ENCODE measurements at places on chromosomes 11 and 22.

- no peak for DNase-seq
Measured at GRCh38 chr11:70460964-70461363, 62.6 kb downstream of the CTTN start.

DNA sequence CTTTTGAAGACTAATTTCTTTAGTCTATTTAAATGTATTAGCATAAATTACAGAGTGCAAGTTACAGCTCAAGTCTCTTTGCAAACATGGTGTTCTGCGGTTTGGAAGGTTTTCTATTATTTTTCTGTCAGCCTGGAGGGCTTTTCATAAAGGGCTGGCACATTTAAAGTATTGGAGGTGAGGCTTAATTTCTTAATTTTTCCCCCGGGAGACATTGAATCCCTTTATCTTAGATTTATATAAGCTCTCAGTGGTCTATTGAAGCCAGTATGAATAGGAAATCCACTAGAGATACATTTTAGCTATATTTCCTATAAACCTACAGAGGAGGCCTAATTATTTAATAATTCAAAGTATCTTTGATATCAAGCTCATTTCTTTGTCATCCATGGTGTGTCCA, 102.7 kb upstream of the CLPB start:
- DNase-seq: no peak

- DNase-seq: no peak
Measured at GRCh38 chr11:57905439-57905838, 118.2 kb upstream of the OR9Q1 start.

GRCh38 chr11:77152846-77153245, 24.8 kb downstream of the MYO7A start:
- no peak for DNase-seq

DNA sequence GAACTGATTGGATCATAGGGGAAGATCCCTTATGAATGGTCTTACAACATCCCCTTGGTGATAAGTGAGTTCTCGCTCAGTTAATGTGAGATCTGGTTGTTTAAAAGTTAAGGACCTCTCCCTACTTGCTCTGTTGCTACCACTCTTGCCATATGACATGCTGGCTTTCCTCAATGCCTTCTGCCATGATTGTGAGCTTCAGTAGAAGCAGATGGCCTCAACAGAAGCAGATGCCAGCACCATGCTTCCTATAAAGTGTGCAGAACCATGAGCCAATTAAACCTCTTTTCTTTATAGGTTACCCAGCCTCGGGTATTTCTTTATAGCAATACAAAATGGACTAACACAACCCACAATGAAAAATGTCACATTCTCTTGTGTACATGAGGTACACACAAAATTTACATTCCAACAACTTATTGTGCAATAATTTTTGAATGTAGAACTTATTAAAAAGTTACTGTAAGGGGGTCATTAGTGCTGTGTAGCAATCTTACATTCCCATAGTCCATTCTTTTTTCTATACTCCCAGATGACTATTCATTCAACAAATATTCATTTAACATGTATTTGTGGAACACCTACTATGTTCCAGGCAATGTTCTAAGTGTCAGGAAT, 10.3 kb downstream of the CYP2R1 start:
- no peak for DNase-seq
